ENCODE measurements at places on chromosomes 1 and 21.

- no peak for DNase-seq
These were observed 790 bp downstream of the DNAJC6 start for GRCh38 chr1:65310078-65310587.

DNA sequence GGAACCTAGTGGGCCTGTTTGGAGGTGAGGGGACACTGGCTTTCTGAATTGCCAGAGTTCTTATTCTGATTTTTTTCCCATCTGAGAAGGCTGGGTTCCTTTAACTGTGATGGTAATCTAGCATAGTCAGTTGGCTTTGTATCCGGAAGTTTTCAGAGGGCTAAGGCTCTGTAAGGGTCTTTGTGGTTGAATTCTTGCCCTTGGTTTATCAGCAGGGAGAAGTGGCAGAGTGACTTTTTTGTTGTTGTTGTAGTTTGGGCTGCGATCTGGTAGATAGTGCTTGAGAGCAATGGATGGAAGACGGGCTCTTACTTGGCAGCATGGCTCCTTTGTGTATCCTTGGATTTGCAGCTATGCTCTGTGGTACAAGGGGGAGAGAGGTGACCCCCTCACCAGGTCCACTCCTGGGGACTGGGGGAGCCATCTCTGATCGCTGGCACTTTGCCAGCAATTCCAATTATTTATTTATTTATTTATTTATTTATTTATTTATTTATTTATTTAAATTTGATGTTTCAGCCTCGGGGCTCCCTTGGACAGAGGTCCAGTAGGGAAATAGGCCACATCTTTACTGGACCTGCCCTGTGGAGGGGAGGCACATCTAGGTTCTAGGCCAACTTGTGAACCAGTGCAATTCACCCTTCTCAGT, 18.5 kb downstream of the TCP10L start:
- no peak for DNase-seq

DNA sequence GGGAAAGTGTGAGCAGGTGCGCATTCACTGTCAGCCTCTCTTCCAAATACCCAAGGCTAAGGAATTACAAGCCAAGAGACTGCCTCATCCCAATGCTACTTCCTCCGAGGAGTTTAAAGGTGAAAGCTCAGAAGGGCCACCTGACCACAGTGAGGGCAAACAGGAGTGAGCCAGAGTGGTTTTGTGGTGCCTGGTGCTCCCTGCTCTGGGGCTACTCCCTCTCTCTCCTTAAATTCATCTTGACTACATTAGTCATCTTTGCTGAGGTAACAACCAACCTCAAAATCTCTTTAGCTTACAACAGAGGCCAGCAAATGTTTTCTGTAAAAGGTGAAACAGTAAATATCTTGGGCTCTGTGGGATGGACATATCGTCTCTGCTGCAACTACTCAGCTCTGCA, 14.2 kb upstream of the ZBTB8A start:
- DNase-seq = no peak

- no peak for DNase-seq
These were observed 222.3 kb downstream of the COP1 start for GRCh38 chr1:175984813-175985212.

- DNase-seq = no peak
These were observed 39.6 kb upstream of the VN1R5 start for GRCh38 chr1:247216261-247216660.

DNA sequence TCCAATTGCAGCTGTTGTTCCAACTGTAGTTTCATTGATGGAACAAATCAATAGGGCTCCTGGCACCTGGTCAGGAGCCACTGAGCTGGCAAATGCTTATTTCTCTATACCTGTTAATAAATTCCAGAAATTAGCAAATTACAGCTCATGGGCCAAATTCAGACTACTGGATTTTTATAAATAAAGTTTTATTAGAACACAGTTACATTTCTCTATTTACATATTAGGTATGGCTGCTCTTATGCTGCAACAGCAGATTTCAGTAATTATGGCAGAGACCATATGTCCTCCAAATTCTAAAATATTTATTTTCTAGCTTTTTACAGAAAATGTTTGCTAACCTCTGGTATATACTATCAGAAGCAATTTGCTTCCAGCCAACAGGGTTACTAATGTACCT, 47.8 kb downstream of the DUSP10 start:
- DNase-seq = no peak
